ENCODE measurements at places on chromosomes 6 and 20.

DNA sequence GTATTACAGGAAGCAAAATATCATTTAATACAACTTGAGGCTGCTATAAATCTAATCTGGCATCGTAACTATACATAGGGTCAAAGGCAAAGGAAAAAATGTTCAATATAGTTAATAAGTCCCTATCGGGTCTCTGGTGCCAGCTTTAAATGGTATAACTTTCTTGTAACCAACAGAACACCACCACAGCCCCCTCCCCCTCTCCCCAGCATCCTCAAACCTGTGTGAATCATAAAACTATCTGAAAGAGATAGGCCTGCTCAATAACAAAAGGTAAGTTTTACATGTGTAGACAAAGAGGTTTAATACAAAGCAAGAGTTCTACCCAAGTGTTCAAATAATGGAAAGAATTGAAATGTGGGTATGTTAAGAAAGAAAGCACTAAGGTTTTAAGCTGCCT is 12.2 kb downstream of the SMLR1 start:
- DNase-seq = no peak

DNA sequence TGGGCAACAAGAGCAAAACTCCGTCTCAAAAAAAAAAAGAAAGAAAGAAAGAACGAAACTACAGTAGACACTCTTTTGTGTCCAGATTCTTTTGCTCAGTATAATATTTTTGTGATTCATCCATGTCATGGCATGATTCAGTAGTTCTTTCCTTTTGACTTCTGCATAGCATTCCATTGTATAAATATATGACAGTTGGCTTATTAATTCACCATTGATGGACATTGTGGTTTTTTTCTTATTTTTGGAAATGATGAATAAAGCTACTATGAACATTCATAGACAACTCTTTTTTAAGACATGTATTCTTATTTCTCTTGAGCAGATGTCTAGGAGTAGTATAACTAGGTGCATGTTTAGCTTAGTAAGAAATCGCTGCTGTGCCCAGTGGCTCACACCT is 10.3 kb upstream of the IER3 start:
- DNase-seq = no peak

DNA sequence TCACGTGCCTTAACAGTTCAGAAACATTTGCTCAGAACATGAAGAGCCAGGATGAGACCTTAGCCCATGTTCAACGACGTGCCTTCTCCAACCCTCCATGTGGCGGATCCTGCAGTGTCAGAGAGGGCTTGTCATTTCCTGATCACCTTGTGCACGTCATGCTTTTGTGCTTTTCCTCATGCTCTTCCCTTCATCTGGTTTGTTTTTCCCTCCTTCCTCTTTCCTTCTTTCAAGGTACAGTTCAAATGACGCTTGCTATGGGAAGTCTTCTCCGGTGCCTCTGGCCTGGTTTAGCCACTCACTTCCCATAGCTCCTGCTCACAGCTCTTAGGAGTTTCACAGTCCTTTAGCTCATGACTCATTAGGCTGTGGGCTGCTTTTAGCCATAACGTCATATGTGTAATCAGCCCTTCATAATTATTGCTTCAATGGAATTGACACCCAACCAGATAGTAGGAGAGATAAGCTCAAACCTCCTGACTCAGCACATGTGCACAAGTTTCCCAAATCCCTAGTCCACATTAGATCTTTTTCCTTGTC is 102.7 kb upstream of the CNKSR3 start:
- DNase-seq = no peak

GRCh38 chr6:75505424-75505823 is 11.8 kb upstream of the FILIP1 start:
- DNase-seq = no peak

GRCh38 chr6:155186052-155186658 is 77.7 kb upstream of the CLDN20 start:
- peak; percentile 25 for DNase-seq

DNA sequence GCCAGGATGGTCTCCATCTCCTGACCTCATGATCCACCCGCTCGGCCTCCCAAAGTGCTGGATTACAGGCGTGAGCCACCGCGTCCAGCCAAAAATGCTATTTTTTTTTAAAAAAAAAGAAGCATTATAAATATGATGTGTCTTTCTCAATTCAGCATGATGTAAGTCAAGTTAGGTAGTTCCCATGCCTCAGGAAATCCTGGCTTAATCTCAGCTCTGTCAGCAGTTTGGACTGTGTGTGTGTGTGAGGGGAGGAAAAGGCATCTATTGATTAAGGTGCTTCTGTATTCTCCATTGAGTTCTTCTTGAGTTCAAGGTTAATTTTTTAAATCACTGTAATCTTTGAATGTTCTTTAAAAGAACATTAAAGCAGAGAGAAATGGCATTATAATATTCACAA is 51.5 kb downstream of the GMDS start:
- DNase-seq = no peak

- DNase-seq = no peak
Measured at GRCh38 chr20:33119725-33120720, 40.6 kb downstream of the BPIFB4 start.

DNA sequence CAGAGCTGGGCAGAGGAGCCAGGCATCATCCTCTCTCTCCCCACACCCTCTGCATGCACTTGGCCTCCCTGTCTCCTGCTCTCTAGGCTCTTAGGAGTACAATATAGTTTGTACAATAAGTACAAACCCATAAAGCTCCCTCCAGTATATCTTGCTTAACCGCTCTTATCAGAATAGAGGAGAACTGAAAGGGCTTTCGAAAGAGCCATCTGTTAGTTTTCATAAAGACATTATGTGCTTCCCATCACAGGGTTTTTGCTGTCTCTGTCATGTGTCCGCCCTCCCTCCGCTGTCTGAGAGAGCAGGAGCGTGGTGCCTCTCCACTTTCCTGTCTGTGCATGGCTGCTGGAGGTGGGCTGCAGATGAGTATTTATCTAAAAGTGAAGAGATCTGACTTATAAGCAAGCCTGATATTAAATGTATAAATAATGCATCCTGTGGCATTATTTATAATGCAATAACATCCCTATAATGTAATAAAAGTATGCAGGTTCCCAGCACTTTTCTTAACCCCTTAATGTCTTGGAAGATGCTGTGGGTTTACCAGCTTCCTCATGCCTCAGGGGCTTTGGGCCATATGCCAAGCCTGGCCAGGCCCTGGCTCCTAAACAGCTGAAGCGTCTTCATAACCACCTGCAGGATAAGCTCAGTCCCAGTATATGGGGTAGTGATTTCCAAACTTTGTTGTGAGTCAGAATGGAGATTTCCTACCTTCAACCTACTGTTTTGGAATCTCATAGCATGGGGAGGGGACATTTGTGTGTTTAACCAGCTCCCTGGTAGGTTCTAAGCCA is 297.1 kb downstream of the DHX35 start:
- no peak for DNase-seq

DNA sequence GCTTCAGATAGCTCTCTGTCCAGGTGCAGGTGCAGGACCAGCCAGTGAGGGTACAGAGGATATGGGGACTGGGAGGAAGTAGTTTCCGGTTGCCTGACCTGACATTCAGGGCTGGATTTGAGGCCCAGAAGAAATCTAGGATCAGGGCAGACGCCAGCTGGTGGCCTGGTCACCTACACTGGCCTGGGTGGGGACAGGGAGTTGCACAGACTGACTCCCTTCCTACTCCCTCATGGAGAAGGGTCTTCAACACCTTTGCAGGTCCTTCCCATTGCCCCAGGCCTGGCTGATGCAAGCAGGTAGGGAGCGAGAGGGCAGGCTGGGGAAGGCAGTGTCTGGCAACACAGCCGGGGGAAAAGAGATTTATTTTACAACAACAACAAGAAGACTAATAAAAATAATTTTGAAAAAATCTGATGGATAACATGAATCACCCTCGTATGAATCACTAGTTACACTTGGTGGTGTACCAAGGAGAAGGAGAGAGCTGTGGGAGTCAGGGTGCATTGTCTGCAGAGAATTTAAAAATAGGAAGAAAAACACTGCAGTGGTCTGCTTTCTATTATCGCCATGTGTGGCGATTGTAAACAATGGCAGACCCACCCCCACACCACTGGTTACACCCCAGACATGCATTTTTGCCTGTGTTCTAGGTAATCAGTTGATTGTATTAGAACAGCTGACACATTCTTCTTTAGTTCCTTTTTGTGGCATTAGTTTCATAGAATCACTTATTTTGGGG is 62.3 kb upstream of the SNX9 start:
- DNase-seq = no peak

- DNase-seq = no peak
Measured at GRCh38 chr6:72947534-72947933, 277.8 kb downstream of the KHDC1L start.

DNA sequence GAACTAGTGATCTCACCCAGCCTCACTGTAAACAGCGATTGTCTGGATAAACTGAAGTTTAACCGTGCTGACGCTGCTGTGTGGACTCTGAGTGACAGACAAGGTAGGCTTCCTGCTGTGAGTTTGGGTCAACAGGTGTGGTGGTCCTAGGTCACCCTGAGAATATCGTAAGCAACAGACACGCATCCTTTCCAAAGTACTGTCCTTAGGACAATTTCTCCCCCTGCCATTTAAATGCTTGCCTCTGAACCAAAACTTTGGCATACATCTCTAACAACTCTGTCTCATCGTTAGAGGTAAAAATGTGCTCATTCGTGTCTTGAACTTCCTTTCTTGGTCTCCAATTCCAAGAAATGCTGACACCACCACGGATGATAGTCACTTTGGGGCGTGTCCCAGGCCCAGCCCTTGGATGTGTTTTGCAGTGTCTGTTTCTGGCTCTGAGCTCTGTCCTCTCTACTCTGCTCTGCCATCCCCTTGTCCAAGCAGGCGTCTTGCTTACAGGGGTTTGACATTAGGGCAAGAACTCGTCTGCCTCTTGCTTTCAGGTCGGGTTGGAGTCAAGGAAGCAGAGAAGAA is 95.5 kb downstream of the EYA2 start:
- no peak for DNase-seq

DNA sequence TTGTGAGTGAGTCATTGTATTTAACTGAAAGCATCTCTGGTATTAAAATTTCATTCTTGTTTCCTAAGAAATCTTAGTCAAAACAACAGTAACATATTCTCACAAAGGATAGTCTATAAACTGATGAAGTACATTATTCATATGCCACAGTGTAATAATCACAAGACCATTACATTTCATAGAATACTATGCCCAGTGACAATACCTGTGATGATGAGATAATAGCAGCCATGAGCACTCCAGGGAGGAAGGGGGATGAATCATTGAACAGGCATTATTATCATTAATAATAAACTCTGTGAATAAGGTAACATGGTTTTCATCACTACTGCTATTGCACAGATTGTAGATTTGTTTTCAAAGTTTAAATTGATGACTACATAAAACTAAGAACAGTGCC is 667.9 kb downstream of the EPM2A start:
- no peak for DNase-seq

- no peak for DNase-seq
Measured at GRCh38 chr6:90874931-90875330, 288.1 kb upstream of the MAP3K7 start.

DNA sequence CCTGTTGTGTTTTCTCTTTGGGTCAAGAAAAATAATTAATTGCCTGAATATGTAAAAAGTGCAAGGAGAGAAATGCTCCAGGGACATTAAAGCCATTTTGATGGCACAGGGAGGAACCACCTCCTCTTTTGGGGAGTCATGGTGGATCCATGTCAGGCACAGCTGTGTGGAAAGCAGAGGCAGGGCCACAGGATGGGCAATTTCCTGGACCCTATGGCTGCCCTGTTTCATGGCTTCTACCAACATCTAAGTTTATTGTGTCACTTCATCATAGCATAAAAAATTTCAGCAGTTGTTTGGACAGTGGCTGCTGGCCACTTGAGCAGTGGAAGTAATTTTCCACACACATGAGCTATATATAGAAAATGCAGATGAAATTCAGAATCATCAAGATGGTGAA is 238.2 kb downstream of the SYNE1 start:
- DNase-seq = no peak

- DNase-seq = no peak
Measured at GRCh38 chr6:136534268-136534667, 16.0 kb downstream of the MAP7 start.

GRCh38 chr6:27757307-27757706 is 154.9 kb downstream of the OR2B2 start:
- peak; percentile 18 for DNase-seq

GRCh38 chr6:62280099-62280498 is 5.9 kb downstream of the KHDRBS2 start:
- no peak for DNase-seq

GRCh38 chr6:14046476-14047068 is 71.0 kb upstream of the CD83 start:
- DNase-seq = no peak

Measured in stimulated activated CD4-positive, alpha-beta T cell treated with anti-CD3 and anti-CD28 coated beads, Interleukin-15, amount 100 ng/mL, for 1 hour (primary cell).